Activated CD4-positive, alpha-beta memory T cell treated with anti-CD3 and anti-CD28 coated beads, Interleukin-2, amount 10 ng/mL, durations not matched to agents 7 days and 5 days (primary cell): ENCODE measurements at places on chromosomes 2 and 18. TPM values are rescaled to one million over a fixed set of nuclear protein-coding genes. Genes with fewer than 3 reads are reported as not detected.
A peak's percentile ranks its signal among the peaks of the same experiment; 100 is the strongest.

Gene FBLN7
- 7.3 TPM for total RNA-seq

Gene LINC00305
- total RNA-seq: not detected

Gene SERPINB3
- not detected for total RNA-seq

Gene PLEKHH2
- 0.48 TPM for total RNA-seq

- no peak for DNase-seq
- no peak overlapping the region for H3K4me3 ChIP-seq
- peaks cover 10% of the 10 kb centered on the region for H3K27me3 ChIP-seq
- H3K36me3 ChIP-seq: no peaks in the 10 kb centered on the region
- no peaks in the 10 kb centered on the region for H3K4me1 ChIP-seq
Observed at GRCh38 chr2:208042041-208042440, 16.7 kb upstream of the PLEKHM3 start.

DNA sequence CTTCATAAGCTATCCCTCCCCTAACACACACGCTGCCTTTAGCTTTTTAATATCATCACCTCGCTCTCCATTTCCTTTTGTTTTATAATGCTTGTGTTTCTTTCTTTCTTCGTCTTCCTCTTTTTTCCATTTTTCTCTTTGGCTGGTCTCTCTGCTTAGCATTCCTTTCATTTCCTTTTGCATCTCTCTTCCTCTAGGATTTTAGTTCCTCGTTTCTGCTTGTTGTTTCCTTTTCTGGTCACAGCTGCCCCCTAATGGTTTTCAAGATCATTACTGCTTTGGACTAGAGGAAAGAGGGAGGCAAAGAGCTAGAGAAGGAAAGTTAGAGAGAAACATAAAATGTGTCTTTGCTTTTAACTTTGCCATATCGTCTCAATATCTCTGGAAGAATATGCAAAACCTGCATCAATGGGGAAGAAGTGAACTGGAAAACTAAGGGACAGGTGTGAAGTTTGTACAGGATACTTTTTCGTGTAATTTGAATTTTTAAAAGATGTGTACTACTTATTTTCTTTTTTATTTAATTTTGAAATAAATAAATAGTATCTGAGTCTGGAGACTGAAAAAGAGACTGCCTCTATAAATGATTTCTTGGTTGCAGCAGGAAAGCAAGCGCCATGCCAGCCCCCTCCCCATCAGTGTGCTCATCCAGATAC, 6.3 kb upstream of the NRP2 start:
- no peak for DNase-seq
- no peak overlapping the region for H3K27ac ChIP-seq
- H3K4me1 ChIP-seq: peaks cover 4% of the 10 kb centered on the region
- H3K27me3 ChIP-seq: peaks cover 31% of the 10 kb centered on the region
- no peaks in the 10 kb centered on the region for H3K36me3 ChIP-seq

- peaks cover 18% of the 10 kb centered on the region for H3K4me1 ChIP-seq
- H3K4me3 ChIP-seq: no peak overlapping the region
- H3K27me3 ChIP-seq: peaks cover 5% of the 10 kb centered on the region
Observed at GRCh38 chr2:151979694-151980093, 119.2 kb downstream of the CACNB4 start.

GRCh38 chr2:51297488-51297887, 265.6 kb upstream of the NRXN1 start:
- DNase-seq: no peak
- no peaks in the 10 kb centered on the region for H3K27me3 ChIP-seq
- H3K27ac ChIP-seq: no peak overlapping the region
- no peaks in the 10 kb centered on the region for H3K36me3 ChIP-seq

DNA sequence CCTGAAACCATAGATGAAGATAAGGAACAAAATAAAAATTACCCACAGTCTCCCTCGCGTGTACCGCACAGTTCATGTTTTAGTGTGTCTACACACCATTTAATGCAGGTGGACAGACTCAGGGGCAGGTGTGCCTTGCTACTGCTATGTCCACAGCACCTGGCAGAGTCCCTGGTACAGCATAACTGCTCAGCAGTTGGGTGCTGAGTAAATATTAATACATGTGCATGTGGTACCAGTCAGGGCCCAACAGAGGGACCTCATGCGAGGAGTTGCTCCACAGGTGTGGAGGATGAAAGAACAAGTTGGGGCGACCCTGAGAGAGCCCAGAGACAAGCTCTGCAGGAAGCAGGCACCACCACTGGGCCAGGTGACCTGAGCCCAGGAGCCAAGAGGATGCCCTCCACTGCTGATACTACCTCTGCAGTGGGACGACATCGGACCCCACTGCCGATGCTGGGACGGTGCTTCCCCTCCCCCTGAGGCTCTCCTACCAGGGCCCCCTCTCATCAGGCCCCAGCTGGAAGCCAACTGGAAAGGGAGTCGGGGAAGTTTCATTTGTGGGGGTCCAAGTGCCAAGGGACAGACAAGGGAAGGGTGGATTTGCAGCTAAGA, 100.8 kb downstream of the NEDD4L start:
- H3K27me3 ChIP-seq: no peaks in the 10 kb centered on the region
- no peak overlapping the region for H3K27ac ChIP-seq
- no peak overlapping the region for H3K4me3 ChIP-seq
- H3K36me3 ChIP-seq: no peaks in the 10 kb centered on the region
- no peak for DNase-seq
- H3K4me1 ChIP-seq: no peaks in the 10 kb centered on the region

GRCh38 chr2:236517251-236518031, 52.2 kb upstream of the ACKR3 start:
- no peak overlapping the region for H3K4me3 ChIP-seq
- H3K27me3 ChIP-seq: peaks cover 20% of the 10 kb centered on the region
- H3K27ac ChIP-seq: no peak overlapping the region

DNA sequence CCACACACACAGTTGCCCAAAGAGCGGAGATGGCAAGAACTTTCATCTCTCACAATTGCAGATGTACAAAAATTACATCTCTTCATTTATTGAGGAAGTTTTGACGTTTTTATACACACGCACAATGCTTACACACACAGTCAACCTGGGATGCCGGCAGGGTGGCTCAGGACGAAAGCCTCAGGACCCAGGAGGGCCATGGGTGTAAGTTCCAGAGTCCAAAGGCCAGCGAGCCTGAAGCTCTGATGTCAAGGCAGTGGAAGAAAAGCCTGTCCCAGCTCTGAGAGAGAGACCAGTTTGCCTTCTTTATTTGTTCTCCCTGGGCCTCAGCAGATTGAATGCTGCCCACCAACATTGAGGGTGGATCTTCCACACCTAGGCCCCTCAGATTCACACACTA, 10.1 kb downstream of the AMER3 start:
- H3K27me3 ChIP-seq: peaks cover 3% of the 10 kb centered on the region
- no peaks in the 10 kb centered on the region for H3K4me1 ChIP-seq
- H3K27ac ChIP-seq: no peak overlapping the region
- no peak for DNase-seq
- H3K4me3 ChIP-seq: no peak overlapping the region
- no peaks in the 10 kb centered on the region for H3K36me3 ChIP-seq

GRCh38 chr18:10792181-10792580, 266.4 kb downstream of the NAPG start:
- DNase-seq: no peak
- H3K4me3 ChIP-seq: no peak overlapping the region
- H3K36me3 ChIP-seq: no peaks in the 10 kb centered on the region
- H3K27me3 ChIP-seq: peaks cover 22% of the 10 kb centered on the region
- H3K27ac ChIP-seq: no peak overlapping the region

DNA sequence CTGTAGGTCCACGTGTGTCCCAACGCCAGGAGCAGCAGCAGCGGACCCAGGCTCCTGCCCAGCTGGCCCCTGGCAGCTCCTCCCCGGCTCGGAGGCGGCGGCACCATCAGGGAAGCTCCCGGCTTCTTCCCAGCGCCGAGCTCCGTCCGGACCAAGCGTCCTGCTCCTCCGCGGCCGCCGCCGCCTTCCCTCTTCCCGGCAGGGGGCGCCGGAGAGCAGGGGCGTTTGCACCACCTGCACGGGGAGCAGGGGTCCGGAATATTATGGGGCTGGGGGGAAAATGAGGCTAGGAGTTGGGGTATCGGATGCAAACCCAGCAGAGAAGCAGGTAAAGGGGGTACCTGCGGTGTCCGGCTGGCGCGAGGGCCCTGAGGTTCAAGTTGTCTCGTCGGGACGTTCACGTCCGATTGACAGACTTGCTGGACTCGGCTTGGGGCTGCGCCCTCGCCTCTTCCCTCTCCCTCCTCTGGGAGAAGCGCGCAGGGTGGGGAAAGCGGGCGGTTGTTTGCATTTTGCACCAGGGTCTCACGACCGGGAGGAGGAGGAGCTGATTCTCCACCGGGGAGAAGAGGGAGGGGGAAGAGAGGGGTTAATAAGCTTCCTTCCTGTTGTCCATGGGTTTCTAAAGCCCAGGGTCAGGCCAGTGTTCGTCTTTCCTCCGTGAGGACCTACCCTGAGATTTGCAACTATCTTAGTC, at the start of gene CCBE1:
TSS of gene CCBE1 (minus strand) at position 188 of the 697 bp plus-strand sequence.
- H3K36me3 ChIP-seq: no peaks in the 10 kb centered on the region
- no peak within 1 kb of the TSS for H3K4me3 ChIP-seq
- H3K27me3 ChIP-seq: peaks cover 62% of the 10 kb centered on the region
- peak; percentile 50 for DNase-seq
- H3K27ac ChIP-seq: no peak within 1 kb of the TSS
- H3K4me1 ChIP-seq: peaks cover 9% of the 10 kb centered on the region

GRCh38 chr2:224716921-224717320, 756 bp upstream of the CCDC195 start:
- H3K27ac ChIP-seq: no peak overlapping the region
- H3K4me3 ChIP-seq: no peak overlapping the region
- no peak for DNase-seq
